Bronchial epithelial cell (primary cell): ENCODE measurements at places on chromosomes 4 and X.

- no peak for DNase-seq
Measured at GRCh38 chr4:127239902-127240763, 392.6 kb upstream of the INTU start.

- no peak for DNase-seq
Measured at GRCh38 chrX:38205039-38205438, 15.6 kb downstream of the SRPX start.

DNA sequence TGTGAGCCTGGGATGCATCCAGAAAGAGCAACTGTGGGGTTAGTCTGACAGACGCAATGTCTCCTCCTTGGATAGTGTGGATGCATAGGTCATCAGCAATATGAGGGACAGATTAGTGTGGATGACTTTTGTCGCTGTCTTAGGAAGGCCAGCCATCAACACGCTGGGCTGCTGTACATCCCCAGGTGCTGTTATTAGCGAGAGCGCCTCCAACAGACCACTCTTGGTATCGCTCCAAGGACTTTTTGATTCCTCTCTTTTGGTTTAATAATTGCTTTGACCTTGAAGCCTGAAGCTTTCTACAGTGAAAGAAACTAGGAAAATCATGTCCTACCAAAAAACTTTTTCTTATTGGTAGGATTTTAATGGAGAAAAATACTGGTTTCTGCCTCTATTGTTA lies 76.7 kb downstream of the TMEM131L start:
- no peak for DNase-seq

DNA sequence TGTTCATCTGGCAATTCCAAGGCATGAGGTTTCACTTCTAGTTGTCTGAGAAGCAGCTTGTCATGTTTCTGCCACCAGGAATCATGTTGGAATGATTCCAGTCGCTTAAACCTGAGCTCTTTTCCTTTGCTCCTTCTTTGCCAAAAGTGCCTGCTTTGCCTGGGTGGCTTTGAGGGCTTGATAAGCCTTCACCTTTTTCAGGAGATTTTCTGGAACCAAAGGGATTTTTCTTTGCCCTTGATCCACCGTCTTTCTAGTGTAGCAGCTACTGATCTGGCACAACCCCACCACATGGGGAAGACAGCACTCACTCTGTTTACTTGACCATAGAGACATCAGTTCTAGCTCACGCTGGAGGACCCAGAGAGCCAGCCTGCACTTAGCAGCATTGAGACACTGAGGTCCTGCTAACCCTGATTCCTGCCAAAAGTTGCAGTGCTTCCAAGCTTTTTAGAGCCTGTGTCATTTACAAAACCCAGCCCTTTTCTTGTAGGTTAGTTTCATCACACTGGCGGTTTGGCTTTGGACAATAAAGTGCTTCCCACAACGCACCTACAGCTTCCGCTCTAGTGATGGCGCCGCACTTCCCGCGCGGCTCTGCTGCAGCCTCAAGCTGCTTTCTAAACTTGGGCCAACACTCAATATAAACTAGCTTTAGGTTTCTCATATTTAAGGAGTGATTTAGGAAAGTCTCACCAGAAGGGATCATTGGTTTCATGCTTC lies 7.3 kb upstream of the CCNI start:
- no peak for DNase-seq

DNA sequence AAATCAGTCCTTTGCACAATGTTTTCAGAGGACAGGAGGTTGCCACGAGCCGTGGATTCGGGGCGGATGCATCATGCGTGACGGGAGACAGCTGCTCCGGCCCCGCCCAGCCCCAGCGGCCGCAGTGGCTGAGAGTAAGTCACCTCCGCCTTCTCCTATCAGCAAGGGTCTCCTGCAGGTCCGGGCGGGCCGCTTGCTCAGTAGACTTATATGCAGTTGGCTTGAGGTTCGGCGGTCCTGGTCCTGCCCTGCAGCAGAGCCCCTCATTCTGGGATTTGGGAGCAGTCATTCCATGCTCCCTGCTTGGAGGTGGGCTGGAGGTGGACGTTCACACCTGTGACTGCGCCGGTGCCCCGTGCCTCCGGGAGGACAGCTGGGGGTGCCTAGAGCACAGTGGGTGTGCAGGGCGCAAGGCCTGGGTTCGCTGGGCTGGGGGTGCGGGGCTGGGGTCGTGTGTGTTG lies 86.3 kb upstream of the ADRA2C start:
- DNase-seq = no peak

DNA sequence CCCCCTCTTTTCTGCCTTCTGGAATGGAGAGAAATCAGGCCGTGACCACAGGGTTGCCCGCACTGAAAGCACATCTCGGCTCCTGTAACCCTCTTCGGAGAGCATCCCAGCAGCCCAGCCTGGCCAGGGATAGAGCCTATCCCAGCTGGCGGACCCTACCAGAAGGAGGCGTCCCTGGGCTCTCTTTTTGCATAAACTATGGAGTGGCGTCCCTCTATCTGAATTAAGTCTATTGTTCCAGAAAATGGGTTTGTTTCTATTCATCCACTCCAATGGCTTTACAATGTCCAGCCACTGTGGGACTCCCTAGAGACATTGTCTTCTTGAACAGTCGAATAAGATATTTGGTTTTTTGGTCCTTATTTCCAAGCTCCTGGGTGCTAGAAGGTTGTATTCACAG lies 689 bp upstream of the NHSL2 start:
- DNase-seq = no peak

DNA sequence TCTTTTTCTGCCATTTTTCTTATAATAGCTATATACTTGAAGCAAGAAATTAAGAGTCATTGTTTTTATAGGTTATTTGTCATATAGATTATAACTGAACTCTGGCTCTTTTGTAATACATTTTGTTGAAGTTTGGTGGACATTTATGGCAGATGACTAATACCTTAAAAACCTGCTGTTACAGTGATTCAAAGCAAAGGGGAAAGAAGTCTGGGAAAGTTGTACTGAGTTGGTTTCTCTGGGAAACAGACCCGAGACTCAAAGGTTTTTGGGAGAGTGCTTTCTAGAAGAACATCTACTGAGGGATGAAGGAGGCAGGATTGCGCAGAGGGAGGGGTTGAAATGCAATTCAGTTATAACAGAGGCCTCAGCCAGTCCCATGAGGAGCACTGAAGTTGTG lies 35.9 kb downstream of the NAP1L5 start:
- peak; percentile 71 for DNase-seq

- DNase-seq = no peak
Measured at GRCh38 chrX:73817393-73818199, 254.6 kb downstream of the CHIC1 start.

- DNase-seq = no peak
Measured at GRCh38 chr4:40850496-40850895, 100.7 kb downstream of the NSUN7 start.

- DNase-seq = peak; percentile 53
Measured at GRCh38 chrX:72100051-72100755, 31.5 kb downstream of the RTL5 start.
